ENCODE measurements at places on chromosomes 12 and 14. TPM values are rescaled to one million over a fixed set of nuclear protein-coding genes. Genes with fewer than 3 reads are reported as not detected.

DAZAP2 gene
- total RNA-seq: 59.6 TPM

LAG3 gene
- total RNA-seq: 0.26 TPM

LRTM2 gene
- total RNA-seq: not detected

MYRFL gene
- total RNA-seq: not detected

KIF5A gene
- total RNA-seq: 0.51 TPM

MED13L gene
- 115 TPM for total RNA-seq

CMAS gene
- 24.3 TPM for total RNA-seq

PLA2G1B gene
- not detected for total RNA-seq

ANP32D gene
- not detected for total RNA-seq

POTEM gene
- not detected for total RNA-seq

FOXM1 gene
- 7.3 TPM for total RNA-seq

VDR gene
- 9.8 TPM for total RNA-seq

ULK1 gene
- 14.9 TPM for total RNA-seq

GRCh38 chr12:12127304-12127703 lies 56.6 kb downstream of the BCL2L14 start:
- no peak for DNase-seq

GRCh38 chr14:78752518-78753188 lies 582.5 kb downstream of the NRXN3 start:
- no peak for DNase-seq

GRCh38 chr12:120075034-120075616 lies 41.4 kb downstream of the RAB35 start:
- DNase-seq: no peak

DNA sequence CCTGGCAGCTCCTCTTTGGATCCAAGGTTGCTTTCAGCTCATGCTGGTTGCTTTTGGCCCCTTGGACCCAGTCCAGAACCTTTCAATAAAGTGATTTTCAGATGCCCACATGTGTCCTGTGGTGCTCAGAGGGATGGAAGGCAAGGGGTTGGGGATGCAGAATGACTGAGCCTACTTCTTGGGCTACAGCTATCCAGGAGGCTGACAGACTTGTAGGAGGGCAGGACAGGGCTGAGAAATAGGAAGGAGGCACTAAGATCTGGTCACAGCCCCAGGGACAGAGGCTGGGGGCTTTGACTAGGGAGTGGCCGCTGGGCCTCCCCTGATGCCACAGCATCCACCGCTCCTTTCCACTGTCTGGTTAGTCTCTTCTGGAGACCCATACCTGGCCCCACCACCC lies 1.2 kb upstream of the HOXC11 start:
- no peak for DNase-seq

DNA sequence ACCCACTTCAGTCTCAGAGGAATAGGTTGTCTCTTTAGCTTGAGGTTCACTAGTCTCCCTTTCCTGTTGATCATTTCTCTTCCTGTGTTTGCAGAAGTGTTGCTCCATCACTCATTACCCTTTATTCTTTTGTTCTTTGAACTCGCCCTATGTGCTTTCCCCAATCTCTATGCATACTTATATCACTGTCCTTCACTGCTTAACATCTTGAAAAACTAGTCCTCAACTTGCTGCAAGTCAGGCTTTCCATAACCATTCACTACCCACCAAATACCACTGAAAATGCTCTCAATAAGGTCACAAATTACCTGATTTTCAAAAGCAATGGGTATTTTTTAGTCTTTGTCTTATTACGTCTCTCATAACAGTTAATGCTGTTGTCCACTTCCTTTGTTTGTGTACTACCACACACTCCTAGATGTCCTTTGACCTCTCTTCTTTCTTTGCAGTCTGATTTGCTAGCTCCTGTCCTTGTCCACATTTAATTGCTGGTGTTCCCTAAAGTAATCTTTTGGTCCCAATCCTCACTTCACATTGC lies 80.8 kb downstream of the RIC8B start:
- no peak for DNase-seq

- DNase-seq: no peak
Observed at GRCh38 chr12:26732005-26732908, 100.7 kb downstream of the ITPR2 start.

- DNase-seq: no peak
Observed at GRCh38 chr14:91339671-91340369, 77.8 kb downstream of the CCDC88C start.

GRCh38 chr14:99326041-99326710 lies 54.2 kb upstream of the BCL11B start:
- no peak for DNase-seq

DNA sequence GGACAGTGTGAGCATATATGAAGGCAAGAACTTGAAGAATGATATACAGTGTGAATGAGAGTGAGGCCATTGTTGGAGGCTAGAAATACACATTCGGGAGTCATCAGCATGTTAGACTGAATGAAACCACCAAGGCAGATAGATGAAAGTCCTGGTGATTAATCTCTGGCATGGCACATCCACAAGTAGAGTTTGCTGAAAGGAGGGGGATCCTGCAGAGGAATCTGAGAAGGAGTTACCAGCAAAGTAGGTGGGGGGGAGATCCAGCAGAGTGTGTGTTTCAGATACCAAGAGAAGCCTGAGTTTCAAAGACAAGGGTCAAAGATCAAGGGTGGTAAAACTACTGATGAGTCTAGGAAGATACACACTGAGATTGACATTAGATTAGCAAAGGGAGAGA lies 426.7 kb upstream of the DCN start:
- DNase-seq: no peak

GRCh38 chr14:92651106-92651757 lies 97.2 kb downstream of the LGMN start:
- no peak for DNase-seq

DNA sequence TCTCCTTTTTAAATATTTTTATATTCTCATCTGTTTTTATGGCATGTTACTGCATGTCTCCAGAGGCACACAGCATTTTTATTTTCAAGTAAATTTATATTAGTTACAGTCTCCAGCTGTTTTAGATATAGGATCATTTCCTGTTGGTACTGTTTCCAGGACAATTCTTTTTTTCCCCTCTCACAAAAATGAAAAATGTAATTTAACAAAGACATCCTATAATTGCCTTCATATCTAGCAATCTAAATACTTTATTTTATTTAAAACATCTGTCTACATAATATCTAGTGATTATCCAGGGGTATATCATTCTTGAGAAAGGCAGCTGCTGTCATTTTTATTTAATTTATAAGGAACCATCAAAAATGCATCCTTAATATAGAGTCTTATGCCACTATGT lies 272.4 kb upstream of the NPAS3 start:
- DNase-seq: no peak

All from fibroblast of lung (primary cell).